Panc1 (cell line): ENCODE measurements at places on chromosomes 7 and 10. TPM values are rescaled to one million over a fixed set of nuclear protein-coding genes. Genes with fewer than 3 reads are reported as not detected.

Gene TCAF2
- 0.28 TPM for total RNA-seq

DNA sequence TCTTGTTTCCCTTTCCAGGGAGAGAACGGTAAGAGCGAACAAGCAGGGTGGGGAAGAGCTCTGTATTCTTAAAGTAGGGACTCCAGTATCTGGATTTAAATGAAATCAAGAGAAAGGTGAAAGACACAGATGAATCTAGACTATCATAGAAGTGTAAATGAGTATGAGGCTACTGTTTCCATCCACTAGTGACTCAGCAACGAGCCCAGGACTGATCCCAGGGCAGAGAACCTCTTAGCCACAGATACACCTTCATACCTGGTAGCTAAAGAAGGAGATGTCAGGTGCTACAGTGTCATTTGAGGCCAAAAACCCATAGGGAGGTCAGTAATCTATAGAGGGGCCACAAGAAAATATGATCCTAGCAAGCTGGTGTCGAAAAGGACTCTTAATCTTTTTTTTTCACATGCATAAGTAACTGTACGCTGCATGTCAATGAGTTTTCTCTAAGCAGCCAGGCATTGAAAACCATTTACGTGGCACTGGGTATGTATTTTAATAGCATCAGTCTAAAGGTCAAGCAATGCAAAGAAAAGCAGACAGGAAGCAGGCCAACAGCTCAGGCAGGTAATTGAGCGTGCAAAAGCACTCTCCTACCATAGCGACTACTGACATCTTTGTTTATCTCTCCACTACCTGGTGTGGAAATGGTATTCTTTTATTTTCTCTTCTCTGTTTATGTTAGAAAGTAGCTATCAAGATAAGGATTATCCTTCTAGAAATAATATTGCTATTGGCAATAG lies 91.5 kb upstream of the EGR2 start:
- peaks cover 11% of the 10 kb centered on the region for H3K27me3 ChIP-seq
- H3K27ac ChIP-seq, result no peak overlapping the region
- no peak overlapping the region for H3K4me3 ChIP-seq
- DNase-seq, result no peak
- no peaks in the 10 kb centered on the region for H3K4me1 ChIP-seq

DNA sequence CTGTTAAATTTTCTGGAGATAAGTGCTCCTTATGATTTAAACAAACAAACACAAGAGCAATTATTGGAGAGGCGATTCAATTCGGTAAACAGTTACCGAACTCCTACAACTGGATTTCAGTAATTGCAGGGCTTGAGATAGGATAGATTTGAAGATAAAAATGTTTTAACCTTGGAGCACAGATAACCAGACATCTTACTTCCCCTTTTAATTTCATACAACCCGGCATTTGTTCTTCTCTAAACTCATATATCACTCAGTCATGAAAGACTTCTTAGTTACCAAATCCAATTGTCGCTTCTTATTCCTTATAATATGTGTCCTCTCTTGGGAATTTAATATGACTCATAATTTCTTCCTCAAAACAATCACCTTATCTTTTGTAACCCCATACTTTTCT lies 235.9 kb upstream of the CSTF2T start:
- no peak overlapping the region for H3K4me3 ChIP-seq
- no peaks in the 10 kb centered on the region; the same call in 1 of the 2 replicates for H3K27me3 ChIP-seq
- H3K27ac ChIP-seq, result no peak overlapping the region
- H3K4me1 ChIP-seq, result no peaks in the 10 kb centered on the region
- no peaks in the 10 kb centered on the region for H3K36me3 ChIP-seq
- no peak for DNase-seq

DNA sequence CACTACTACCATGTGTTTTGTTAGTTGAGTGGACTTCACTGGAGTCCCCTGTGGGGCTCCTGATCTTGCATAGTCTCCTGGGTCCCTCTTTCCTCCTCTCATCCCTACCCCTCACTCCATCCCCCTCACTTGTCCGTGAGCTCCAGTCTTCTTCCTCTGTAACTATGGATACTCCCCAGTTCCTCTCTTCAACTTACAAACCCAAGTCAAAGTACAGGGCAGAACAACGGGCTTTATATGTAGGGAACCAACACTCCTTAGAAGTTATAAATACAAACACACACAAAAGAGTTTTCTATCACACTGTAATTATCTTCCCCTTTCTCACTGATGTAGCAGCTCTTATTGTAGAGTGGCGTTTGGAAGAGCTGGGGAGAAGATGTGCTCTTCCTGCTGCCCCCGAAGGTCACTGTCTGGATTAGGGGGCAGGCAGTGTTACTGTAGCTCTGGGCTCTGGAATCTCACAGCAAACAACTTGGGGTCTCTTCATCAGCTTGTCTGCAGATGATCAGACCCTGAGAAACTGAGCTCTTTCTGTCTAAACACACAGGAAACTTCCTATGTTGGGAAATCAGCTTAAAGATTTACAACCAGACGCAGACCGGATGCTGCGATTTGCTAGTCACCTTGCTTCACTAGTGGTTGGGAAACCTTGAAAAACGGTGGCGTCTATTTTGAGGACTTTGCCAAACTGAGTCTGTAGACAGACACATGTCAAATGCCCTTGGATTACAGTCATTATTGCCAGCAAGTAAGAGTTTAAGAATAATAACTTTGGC lies 13.6 kb downstream of the SNX10 start:
- no peaks in the 10 kb centered on the region for H3K36me3 ChIP-seq
- H3K27ac ChIP-seq, result no peak overlapping the region

DNA sequence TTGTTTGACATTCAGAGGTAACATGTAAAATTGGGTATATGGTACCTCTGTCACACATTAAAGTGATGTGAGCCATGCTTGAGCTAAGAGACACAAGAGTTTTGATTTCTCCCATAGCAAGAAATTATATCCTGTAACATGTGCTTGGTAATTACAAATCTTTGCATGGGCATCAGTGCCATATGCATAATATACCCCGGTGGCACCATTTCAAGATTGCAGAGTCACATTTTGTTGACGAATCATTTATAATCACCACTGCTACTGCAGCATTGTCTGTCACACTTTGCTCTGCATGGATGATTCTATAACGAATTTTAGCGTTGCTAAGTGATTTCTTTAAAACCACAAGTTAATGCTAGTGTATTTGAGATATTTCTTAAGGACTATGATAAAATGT lies 443.7 kb upstream of the LRRN3 start:
- H3K4me3 ChIP-seq, result no peak overlapping the region
- H3K27me3 ChIP-seq, result no peaks in the 10 kb centered on the region
- no peak for DNase-seq
- H3K27ac ChIP-seq, result no peak overlapping the region

- no peak overlapping the region for H3K4me3 ChIP-seq
- H3K4me1 ChIP-seq, result peaks cover 12% of the 10 kb centered on the region
- H3K36me3 ChIP-seq, result no peaks in the 10 kb centered on the region; the same call in 1 of the 2 replicates
Measured at GRCh38 chr7:28410628-28411531, 1.4 kb upstream of the CREB5 start.

Gene LHFPL3
- total RNA-seq, result not detected

GRCh38 chr7:106089647-106090046 lies 22.5 kb downstream of the SYPL1 start:
- no peaks in the 10 kb centered on the region for H3K27me3 ChIP-seq
- DNase-seq, result no peak
- no peaks in the 10 kb centered on the region for H3K4me1 ChIP-seq
- H3K27ac ChIP-seq, result no peak overlapping the region
- H3K4me3 ChIP-seq, result no peak overlapping the region

Gene VWDE
- total RNA-seq, result 8.5 TPM

GRCh38 chr10:24414597-24414996 lies 205.7 kb downstream of the KIAA1217 start:
- H3K36me3 ChIP-seq, result no peaks in the 10 kb centered on the region
- H3K4me3 ChIP-seq, result no peak overlapping the region
- no peak for DNase-seq
- H3K27me3 ChIP-seq, result no peaks in the 10 kb centered on the region
- H3K27ac ChIP-seq, result no peak overlapping the region
- H3K4me1 ChIP-seq, result no peaks in the 10 kb centered on the region

DNA sequence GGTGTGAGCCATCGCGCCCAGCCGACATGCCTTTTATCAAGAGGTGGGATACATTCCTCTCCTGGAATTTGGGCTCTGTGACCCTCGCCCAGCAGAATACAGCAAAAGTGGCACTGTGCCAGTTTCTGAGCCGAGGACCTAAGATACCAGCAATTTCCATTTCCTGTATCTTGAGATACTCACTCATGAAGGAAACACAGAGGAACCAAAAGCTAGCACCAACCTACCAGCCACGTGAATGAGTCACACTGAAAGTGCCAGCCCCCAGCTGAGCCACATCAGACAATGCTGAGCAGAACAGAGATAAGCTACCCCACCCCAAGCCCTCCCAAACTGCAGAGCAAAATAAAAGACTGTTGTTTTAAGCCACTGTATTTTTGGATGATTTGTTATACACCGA lies 56.3 kb downstream of the CACUL1 start:
- no peaks in the 10 kb centered on the region for H3K27me3 ChIP-seq
- no peaks in the 10 kb centered on the region for H3K4me1 ChIP-seq
- no peak overlapping the region for H3K27ac ChIP-seq

GRCh38 chr7:151657173-151657572 lies 137.5 kb upstream of the RHEB start:
- H3K27me3 ChIP-seq, result no peaks in the 10 kb centered on the region
- H3K4me1 ChIP-seq, result peaks cover 8% of the 10 kb centered on the region; the same call in 1 of the 2 replicates
- no peak overlapping the region for H3K4me3 ChIP-seq

GRCh38 chr10:14409856-14410458 lies 79.2 kb upstream of the FRMD4A start:
- no peak for DNase-seq
- no peak overlapping the region for H3K4me3 ChIP-seq
- H3K4me1 ChIP-seq, result no peaks in the 10 kb centered on the region
- H3K27ac ChIP-seq, result no peak overlapping the region
- H3K27me3 ChIP-seq, result no peaks in the 10 kb centered on the region
- H3K36me3 ChIP-seq, result no peaks in the 10 kb centered on the region

GRCh38 chr10:22825841-22826240 lies 102.0 kb upstream of the ARMC3 start:
- no peaks in the 10 kb centered on the region for H3K4me1 ChIP-seq
- no peaks in the 10 kb centered on the region for H3K36me3 ChIP-seq
- H3K4me3 ChIP-seq, result no peak overlapping the region
- no peaks in the 10 kb centered on the region for H3K27me3 ChIP-seq
- H3K27ac ChIP-seq, result no peak overlapping the region
- no peak for DNase-seq

- peak overlapping the region; percentile 89 for H3K27ac ChIP-seq
- H3K27me3 ChIP-seq, result no peaks in the 10 kb centered on the region
- DNase-seq, result peak; percentile 76
- H3K4me3 ChIP-seq, result no peak overlapping the region
Measured at GRCh38 chr7:48426966-48427555, 255.8 kb downstream of the ABCA13 start.

- H3K27ac ChIP-seq, result no peak overlapping the region
- H3K36me3 ChIP-seq, result no peaks in the 10 kb centered on the region
- no peaks in the 10 kb centered on the region for H3K27me3 ChIP-seq
- peaks cover 9% of the 10 kb centered on the region for H3K4me1 ChIP-seq
Measured at GRCh38 chr10:124065382-124066125, 27.8 kb downstream of the CHST15 start.

DNA sequence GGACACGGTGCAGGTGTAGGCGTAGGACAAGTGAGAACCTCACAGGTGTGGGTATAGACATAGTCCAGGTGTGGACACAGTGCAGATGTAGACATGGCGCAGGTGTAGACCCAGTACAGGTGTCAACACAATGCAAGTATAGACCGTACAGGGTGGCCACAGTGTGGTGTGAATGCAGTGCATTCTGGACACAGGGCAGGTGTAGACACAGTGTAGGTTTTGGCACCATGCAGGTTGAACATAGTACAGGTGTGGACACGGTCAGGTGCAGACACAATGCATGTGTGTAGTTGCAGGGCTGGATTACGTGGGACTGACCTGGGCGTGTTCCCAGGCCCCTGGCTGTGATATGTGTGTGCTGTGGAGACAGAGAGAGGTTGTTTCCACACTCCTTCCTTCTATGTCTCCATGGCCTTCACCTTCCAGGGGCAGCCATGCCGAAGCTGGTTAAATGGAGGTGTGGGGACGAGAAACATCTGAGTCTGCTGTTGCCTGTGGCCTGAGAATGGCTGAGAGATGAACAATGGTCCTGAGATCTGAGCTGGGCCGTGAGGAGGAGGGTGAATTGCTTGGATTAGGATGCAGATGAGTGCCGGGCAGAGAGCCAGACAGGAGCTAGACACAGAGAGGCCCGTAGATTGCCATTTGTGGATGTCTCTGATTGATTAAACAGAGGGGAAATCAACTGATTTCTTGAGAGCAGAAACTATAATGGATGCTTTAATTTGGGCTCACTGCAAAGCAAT lies 343.9 kb upstream of the SHH start:
- no peaks in the 10 kb centered on the region for H3K36me3 ChIP-seq
- H3K4me1 ChIP-seq, result 0 out of 2 replicates have a peak, but pooled peaks cover 9% of the 10 kb centered on the region
- no peak overlapping the region for H3K4me3 ChIP-seq
- no peak for DNase-seq
- H3K27me3 ChIP-seq, result no peaks in the 10 kb centered on the region

DNA sequence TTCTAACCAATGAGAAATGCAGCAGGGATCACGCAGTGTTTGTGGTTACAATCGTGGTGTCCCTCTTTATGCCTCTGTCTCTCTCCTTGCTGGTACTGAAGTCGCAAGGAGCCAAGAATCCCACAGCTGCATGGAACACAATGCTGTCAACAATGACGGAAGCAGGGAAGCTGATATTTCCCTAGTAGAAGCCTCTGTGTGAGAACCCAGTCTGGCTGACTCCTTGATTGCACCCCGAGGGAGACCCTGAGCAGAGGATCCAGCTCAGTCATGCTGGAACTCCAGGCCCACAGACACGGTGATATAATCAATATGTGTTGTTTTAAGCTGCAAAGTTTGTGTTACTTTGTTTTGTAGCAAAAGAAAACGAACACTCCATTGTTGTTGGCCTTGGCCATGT lies 677.9 kb downstream of the PARD3 start:
- DNase-seq, result no peak
- H3K36me3 ChIP-seq, result no peaks in the 10 kb centered on the region
- H3K4me1 ChIP-seq, result no peaks in the 10 kb centered on the region
- no peaks in the 10 kb centered on the region for H3K27me3 ChIP-seq

GRCh38 chr10:29344073-29344820 lies 55.4 kb downstream of the LYZL1 start:
- H3K27ac ChIP-seq, result no peak overlapping the region
- H3K27me3 ChIP-seq, result no peaks in the 10 kb centered on the region
- DNase-seq, result no peak
- H3K4me1 ChIP-seq, result no peaks in the 10 kb centered on the region
- H3K4me3 ChIP-seq, result no peak overlapping the region

DNA sequence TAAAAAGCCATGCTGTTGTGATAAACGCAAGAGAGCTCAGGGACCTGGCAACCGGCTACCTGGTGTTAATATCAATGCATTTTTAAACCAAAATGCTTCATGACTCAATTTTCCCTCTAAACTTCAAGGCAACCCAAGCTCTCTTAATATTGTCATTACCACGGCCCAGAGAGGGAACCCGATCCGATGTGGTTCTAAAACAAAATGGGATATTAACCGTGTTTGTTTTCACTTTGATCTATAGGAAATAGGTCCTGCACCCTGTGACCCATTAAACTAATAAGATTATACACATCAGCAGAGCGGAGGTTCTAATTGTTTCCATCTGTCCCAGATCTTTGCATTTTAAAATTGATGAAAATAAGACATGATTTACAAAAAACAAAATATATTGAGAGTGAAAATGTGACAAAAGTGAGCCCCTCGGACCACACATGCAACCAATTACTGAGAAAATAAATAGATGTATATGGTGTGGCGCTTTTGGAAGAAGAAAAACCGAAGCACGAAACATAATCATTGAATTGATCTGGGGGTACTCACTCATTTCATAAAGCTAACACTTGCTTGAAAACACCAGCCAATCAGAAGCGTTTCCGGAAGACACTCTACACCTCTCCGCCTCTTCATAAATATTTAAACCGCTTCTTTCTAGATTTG lies 290.3 kb upstream of the NFE2L3 start:
- peaks cover 19% of the 10 kb centered on the region for H3K27me3 ChIP-seq
- no peak for DNase-seq
- H3K27ac ChIP-seq, result peak overlapping the region; percentile 3; the same call in 1 of the 2 replicates
- peak overlapping the region; percentile 43 for H3K4me3 ChIP-seq
- H3K4me1 ChIP-seq, result peaks cover 17% of the 10 kb centered on the region; the same call in 1 of the 2 replicates
